ENCODE measurements at places on chromosomes 16 and 17. TPM values are rescaled to one million over a fixed set of nuclear protein-coding genes. Genes with fewer than 3 reads are reported as not detected.

IGF2BP1 gene
- polyA plus RNA-seq, result not detected

ABCC11 gene
- polyA plus RNA-seq, result not detected

CLDN7 gene
- 10.8 TPM for polyA plus RNA-seq

SMPD3 gene
- polyA plus RNA-seq, result 2.8 TPM

PTX4 gene
- polyA plus RNA-seq, result 0.33 TPM

GRCh38 chr17:80115159-80115558, 13.8 kb downstream of the GAA start:
- DNase-seq, result no peak

- no peak for DNase-seq
Measured at GRCh38 chr16:12971241-12971640, 69.8 kb downstream of the SHISA9 start.

GRCh38 chr17:1907909-1908698, 78.3 kb downstream of the RPA1 start:
- peak; percentile 45 for DNase-seq

DNA sequence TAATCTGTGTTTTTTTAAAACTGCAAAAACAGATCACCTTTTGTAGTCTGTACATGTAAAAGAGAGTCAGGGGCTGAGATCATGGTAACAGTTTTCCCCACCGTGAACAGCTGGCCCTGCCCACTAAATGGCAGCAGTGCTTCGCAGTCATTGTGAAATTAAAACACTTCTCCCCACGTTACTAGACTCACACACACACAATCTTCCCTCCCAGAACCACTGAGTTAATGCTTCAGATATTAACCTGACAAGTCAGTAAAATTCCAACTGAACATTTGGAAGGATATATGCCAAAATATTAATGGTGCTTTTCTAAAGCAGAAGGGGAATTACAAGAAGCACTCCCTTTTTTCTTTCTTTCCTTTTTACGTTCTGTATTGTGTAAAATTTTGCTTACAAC, 1.2 kb upstream of the CD300LG start:
- DNase-seq, result no peak

DNA sequence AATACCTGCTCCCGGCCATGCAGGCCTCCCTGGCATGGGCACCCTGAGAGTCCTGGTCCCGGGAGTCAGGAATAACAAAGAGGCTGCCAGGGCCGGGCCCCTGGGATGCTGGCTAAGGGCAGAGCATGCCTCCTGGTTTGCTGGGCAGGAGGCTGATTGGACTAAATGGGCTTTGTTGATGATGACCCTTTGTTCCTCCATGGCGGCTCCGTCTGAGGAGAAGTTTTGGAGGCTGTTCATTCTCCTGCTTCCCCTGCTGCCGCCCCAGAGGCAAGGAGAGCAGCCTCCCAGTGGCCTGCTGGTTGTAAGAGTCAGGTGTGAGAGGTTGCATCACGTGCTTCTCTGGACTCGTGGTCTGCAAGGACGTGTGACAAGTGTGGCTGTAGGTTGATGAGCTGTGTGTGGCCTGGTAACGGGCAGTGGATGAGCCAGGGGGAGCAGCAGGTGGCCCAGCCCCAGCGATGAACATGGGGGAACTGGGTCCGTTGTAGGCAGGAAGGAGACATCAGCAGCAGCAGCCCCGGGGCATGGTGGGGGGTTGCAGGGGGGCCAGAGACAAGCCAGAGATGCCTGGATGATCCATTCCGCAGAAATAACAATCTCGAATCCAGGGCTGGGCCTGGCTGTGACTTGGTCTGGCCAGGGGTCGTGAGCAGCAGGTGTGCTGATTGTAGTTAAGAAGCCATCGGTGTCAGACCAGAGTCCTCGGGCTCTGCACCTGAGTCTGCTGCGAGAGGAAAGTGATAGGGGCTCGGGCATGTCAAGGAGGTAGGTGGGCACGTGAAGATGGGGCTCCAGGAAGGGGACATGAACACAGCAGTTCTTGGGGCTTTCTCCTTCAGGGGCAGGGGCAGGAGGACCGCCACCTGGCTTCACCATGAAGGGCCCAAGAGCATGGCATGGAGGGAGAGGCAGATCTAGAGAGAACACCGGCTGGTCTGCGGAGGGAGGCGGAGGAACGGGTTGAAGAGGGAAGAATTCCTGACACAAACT, 101.4 kb downstream of the TNFRSF13B start:
- DNase-seq, result no peak

DNA sequence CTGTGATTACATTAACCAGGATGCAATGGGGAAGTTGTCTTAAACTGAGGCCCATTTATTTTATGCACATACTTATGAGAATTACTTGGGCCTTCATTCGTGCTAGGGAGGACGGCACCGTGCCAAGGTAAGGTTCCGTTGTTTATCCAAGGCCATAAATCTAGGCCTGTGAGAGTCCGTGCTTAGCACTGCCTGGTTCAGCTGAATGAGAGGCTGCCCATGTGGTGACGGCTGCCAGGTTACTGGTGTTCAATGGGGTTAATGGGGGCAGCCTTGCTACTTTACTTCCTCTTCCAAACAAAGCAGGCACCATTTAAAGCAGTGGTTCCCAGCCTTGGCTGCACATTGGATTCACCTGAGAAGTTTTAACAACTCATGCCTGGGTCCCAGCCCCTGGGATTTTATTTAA, 135.1 kb upstream of the NOL11 start:
- DNase-seq, result no peak

DNA sequence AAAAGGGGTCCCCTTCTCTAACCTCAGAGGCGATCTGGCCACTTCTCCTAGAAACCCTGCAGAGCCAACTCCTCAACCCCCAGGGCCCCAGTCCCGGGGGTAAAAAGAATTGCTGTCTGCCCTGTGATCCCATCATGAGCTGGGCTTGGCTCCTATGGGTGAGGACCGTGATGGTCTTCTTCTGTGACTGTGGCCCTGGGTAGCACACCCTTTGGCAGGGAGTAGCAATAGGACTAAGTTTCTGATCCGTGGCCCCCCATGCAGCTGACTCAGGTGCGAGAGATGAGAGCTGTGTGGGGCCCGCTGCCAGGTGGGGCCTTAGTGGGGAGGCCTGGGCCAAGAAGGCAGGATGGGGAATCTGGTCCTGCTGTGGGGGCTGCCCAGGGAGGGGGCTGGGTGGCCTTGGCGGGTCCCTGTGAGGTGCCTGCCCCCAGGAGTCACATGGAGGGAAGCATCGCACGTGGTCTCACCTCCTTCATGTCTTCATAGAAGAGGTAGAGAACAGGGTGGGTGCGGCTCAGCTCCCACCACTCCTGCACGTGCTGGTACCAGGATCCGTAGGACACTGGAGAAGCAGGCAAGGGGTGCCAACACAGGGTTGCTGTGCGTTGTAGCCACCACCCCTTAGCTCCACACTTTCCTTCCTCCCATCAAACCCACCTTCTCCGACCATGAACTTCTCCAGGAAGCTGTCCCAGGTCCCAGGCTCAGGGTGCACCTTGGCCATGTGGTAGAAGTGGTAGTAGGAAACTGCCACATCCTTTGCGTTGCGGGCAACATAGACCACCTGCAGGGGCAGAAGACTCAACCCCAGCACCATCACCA, 3.3 kb downstream of the SULT1A1 start:
- DNase-seq, result no peak

DNA sequence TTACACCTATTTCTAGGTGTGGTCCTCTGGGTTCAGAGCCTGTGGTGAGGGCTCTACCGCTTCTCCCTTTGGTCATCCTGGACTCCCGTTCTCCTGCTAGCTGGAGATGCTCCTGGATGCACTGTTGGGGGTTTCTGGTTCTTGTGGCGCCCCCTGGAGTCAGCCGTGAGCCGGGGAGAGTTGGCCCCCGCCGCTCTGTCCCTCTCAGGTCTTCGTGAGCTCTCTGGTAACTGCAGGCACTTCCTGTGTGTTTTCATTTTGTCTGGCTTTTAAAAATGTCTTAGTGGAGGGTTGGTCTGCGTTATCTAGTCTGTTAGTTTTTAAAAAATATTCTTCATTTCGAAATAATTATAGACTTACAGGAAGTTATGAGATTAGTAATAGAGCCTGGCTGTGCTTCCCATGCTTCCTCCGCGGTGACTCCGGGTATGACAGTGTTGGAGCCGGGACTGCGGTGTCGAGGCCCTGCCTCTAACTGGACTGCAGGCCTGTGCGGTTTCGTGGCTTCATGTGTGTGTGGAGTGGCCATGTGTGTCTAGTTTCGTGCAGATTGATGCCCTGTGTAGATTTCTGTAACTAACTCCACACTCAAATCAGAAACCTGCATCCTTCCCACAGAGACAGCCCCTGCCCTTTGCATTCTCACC, 78.0 kb upstream of the ZNF750 start:
- DNase-seq, result no peak

- no peak for DNase-seq
Measured at GRCh38 chr16:79339863-79340262, 260.7 kb downstream of the MAF start.

- DNase-seq, result peak; percentile 86
Measured at GRCh38 chr16:2874912-2875362, 8.1 kb upstream of the FLYWCH2 start.

- DNase-seq, result peak; percentile 41
Measured at GRCh38 chr17:69516911-69517310, 102.4 kb downstream of the MAP2K6 start.
